ENCODE measurements at places on chromosomes 11 and 22. TPM values are rescaled to one million over a fixed set of nuclear protein-coding genes. Genes with fewer than 3 reads are reported as not detected.

DNA sequence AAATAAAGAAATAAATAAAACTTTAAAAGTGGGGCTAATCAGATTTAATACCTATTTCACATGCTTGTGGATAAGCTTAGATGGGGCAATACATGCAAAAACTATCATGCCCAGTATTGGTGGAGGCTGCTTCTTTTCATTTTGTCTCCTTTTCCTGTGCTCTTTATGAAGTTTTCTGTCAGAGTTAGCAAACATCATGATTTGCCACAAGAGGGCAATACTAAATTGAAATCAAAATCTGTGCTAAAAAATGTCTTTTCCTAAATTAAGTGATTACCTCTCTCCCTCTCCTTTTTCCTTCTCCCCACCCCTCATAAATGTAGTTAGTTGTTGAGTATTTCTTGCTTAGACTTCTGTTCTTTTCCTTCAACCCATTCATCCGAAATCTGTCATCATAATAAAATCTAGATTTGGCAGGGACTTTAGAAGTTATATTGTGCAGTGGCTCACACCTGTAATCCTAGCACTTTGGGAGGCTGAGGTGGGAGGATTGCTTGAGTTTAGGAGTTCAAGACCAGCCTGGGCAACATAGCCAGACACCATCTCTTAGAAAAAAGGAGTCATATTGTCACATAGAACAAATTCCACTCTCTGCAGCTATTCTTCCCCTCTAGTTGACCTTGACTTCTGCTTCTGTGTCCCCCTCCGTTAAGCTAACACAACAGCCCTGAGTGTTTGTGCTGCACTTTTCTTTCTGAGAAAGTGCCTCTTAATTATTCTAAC lies 4.7 kb upstream of the ARHGAP42 start:
- H3K4me1 ChIP-seq = no peaks in the 10 kb centered on the region
- no peak overlapping the region for H3K27ac ChIP-seq
- H3K36me3 ChIP-seq = no peaks in the 10 kb centered on the region
- no peak overlapping the region for H3K4me3 ChIP-seq

DNA sequence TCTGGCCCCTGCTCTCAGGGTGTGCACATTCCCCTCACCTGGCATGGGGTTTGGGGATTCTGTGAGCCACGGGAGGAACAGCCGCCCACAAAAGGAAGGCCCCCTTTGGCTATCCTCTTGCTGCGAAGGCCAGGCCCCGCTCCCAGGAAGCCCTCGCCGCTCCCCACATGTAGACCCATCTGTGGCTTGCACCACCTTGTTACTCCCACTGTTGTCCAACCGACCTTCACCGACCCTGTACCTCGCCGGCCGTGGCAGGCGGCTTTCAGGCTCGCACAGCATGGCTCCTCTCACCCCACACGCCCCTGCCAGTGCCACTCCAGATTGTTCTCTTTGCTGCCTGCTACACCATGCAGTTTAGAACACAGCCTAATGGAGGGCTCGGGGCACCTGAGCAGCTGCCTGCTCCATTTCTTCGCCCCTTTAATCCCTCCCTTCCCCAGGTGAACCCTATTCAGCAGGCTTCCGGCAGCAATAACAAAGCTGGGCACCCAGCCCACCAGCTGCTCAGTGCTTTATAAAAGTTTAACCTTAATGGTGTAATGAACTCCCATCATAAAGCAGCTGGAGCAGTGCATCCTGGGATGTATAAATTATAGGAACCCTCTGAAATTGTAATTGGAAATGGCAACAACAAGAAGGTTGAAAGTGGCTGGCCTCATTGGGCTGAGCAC lies 10.7 kb downstream of the DAGLA start:
- peaks cover 24% of the 10 kb centered on the region for H3K4me1 ChIP-seq
- no peaks in the 10 kb centered on the region for H3K27me3 ChIP-seq
- no peaks in the 10 kb centered on the region for H3K36me3 ChIP-seq

DNA sequence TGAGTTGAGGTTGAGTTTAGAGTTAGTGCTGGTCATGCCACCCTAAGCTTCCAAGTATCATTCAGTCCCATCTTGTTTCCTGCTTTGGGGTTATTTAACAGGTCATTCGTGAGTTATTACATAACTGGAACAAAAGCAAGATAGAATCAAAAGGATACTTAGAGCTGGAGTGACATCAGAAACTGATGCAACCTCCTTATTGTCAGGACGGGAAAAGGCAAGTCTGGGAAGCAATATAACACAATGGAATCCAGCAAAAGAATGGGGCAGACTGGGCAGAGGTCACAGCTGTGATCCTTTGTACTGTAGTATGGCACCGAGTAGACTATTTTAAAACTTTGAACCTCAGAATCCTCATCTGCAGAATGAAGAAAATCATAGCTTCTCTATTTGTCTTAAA lies 4.4 kb upstream of the PRSS23 start:
- H3K27ac ChIP-seq = no peak overlapping the region
- H3K27me3 ChIP-seq = no peaks in the 10 kb centered on the region
- no peaks in the 10 kb centered on the region for H3K36me3 ChIP-seq

DNA sequence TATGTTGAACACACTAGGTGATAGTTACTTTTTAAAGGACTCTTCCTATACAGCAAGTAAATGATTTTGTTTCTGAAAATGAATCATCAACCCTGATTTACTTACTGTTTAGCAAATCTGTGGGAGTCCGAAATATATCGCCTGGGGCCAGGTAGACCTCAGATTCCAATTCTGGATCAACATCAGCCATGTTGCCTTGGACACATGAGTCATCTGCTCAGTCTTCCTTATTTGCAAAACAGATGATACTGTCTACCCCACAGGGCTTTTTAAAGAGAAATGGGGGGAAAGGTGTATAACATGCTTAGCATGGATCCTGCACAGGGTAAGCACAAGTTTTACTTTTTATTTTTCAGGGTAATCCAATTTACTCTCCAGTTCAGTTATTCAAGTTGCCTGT lies 324.2 kb downstream of the TENM4 start:
- H3K27me3 ChIP-seq = no peaks in the 10 kb centered on the region
- no peak overlapping the region for H3K27ac ChIP-seq
- no peak for DNase-seq
- no peak overlapping the region for H3K4me3 ChIP-seq
- H3K4me1 ChIP-seq = peaks cover 26% of the 10 kb centered on the region
- H3K36me3 ChIP-seq = no peaks in the 10 kb centered on the region

DNA sequence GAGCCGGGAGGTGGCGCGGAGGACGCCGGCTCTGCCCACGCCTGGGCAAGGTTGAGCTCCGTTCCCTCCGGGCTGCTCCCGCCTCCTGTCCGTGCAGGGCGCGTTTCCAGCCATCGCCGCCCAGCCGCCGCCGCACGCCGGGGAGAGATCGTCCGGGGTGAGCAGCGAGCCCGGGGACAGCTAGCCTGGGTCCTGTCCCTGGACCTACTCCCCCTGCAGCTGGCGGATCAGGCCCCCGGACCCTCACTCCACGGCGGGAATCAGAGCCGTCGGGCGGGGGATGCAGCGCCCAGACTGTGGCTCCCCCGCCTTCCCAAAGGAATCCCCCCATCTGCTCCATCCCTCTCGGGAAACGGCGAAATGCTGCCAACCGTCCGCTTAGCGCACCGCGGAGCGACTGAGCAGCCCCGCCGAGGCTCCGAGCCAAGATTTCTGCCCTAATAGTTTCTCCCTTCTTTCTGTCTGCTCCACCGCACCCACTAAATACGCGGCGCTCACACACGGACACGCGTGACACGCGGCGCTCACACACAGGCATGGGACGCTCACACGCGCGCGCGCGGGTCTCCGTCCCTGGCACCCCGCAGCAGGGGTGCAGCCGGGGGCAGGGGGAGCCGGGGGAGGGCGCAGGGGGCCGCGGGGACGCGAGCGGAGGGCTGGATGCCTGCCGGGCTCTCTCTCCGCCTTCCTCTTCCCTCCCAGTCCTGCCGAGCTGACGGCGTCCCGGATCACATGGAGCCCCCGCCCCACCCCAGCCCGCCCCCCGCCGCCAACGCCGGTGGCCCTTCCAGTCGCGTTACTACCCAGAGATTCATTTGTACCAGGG lies at the start of gene KCNJ5:
Gene KCNJ5, plus strand, starts transcription at position 814 of the 826 bp plus-strand sequence. CDS start 19,918 bp downstream, outside the sequence.
- peak; percentile 72 for DNase-seq
- peaks cover 34% of the 10 kb centered on the region for H3K4me1 ChIP-seq
- H3K36me3 ChIP-seq = no peaks in the 10 kb centered on the region
- peaks cover 84% of the 10 kb centered on the region for H3K27me3 ChIP-seq
- no peak within 1 kb of the TSS for H3K27ac ChIP-seq

DNA sequence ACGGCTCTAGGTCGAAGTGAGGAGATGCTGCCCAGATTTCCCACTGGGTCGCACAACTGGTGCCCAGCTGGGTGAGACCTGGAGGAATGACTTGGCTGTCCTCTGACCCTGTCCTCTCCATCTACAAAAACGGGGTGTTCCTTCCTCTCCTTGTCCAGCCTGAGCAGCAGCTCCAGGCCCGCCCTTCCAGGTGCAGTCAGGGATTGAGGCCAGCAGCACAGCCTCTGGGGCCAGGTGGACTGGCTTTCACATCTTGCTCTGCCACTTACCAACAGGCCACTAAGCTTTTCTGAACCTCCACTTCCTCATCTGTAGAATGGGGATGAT lies 91.7 kb upstream of the LMO1 start:
- H3K36me3 ChIP-seq = no peaks in the 10 kb centered on the region
- peaks cover 44% of the 10 kb centered on the region for H3K4me1 ChIP-seq
- no peaks in the 10 kb centered on the region for H3K27me3 ChIP-seq
- no peak overlapping the region for H3K27ac ChIP-seq
- no peak overlapping the region for H3K4me3 ChIP-seq
- DNase-seq = no peak

DNA sequence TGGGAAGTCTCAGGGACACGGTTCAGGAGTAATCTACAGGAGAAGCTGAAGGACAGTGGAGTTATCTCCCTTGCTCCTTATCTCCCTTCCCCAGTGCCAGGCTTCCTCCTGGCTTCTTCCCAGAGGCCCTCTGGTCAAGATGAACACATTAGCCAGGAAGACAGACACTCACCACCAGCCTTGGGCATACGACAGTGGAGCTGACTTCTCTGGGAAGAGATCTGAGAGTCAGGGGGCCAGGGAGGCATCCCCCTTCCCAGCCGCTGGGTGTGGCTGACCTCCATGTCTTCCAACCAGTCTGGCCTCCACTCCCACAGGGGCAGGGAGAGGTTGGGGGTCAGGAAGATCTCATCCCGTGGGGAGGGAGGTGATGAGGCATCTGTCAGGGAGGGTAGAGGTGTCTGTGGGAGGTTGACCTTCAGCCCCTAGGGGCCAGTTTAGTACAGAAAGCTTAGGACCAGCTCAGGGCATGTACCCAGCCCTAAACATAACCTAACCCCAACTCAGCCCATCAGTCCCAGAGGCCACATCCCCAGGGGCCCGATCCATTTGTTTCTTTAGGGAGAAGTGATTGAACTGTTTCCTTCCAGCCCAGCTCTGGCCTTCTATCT lies 12.7 kb downstream of the ROBO4 start:
- no peaks in the 10 kb centered on the region for H3K4me1 ChIP-seq
- DNase-seq = no peak
- H3K27me3 ChIP-seq = peaks cover 19% of the 10 kb centered on the region
- H3K36me3 ChIP-seq = no peaks in the 10 kb centered on the region

DNA sequence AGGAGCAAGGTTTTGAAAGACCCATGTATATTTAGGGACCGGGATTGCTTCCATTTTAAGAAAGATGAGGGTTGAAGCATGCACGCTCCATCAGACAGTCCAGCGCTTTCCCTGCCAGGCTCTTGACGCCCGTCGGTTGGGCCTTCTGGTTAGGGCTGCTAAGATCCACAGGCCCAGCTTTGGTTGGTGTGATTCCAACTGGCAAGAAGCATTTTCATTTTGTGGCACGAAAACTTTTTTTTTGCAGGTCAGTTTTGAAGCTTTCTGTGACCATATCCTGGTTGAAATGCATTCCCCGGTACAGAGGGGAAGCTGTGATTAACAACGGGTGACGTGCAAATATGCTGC lies 34.3 kb upstream of the MPPED1 start:
- no peak overlapping the region for H3K27ac ChIP-seq
- peaks cover 5% of the 10 kb centered on the region for H3K4me1 ChIP-seq
- H3K27me3 ChIP-seq = no peaks in the 10 kb centered on the region
- no peak overlapping the region for H3K4me3 ChIP-seq

DNA sequence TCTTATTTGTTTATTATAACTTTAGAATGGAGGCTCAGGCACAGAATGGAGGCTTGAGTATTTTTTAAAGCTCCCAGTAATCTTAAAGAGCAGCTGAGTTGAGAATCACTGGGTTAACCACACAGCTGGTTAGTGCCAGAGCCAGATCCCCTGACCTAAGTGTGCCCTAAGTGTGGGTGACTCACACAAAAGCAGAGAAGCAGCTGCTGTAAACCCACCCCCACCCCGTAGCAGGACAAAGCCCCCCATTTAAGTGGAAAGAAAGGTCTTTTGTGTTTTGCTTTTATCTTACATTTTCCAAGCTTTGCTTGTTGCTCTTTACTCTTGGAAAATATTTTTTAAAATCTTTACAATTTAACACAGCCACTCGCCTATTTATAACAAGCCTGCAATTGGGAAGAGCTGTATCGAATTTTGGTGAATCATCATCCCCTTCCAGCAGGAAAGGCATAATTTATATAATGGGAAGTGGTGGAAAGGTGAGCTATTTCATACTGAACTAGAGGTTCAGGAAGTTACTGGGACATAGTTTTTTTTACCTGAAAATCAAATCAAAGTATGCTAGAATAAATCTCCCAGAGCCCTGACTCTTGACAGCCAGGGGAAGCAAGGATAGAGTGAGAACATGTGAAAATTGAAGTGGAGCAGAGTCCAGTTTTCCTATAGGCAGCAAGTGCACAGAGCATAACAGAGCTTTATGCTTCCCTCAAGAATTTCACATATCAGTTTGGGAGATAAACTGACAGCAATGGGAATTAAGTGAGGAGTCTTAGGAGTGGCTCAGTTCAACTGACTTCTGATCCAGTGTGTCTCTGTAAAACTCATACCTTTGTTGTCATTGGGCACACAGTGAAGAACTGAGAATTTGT lies 405.7 kb downstream of the AASDHPPT start:
- no peak overlapping the region for H3K27ac ChIP-seq
- peak; percentile 37 for DNase-seq
- peaks cover 26% of the 10 kb centered on the region for H3K4me1 ChIP-seq
- H3K36me3 ChIP-seq = no peaks in the 10 kb centered on the region
- no peak overlapping the region for H3K4me3 ChIP-seq
- no peaks in the 10 kb centered on the region for H3K27me3 ChIP-seq

DNA sequence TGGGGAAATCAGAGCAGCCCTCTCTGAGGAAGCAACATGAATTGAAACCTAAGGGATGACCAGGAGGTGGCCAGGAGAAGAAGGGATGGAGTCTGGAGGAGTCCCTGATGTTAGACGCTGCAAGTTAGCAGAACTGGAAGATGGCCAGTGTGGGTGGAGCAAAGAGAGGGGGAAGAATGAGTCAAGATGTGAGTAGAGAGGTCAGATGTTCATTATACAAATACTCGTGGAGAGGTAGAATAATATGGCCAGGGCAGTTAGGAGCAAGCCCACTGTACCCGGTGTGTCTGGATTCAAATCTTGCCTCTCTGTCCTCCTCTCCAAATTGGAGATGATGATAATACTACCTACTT lies 242.0 kb downstream of the TENM4 start:
- H3K27me3 ChIP-seq = no peaks in the 10 kb centered on the region
- H3K4me3 ChIP-seq = no peak overlapping the region
- DNase-seq = no peak
- no peaks in the 10 kb centered on the region for H3K36me3 ChIP-seq
- no peak overlapping the region for H3K27ac ChIP-seq
- H3K4me1 ChIP-seq = no peaks in the 10 kb centered on the region

Gene BRD1
- total RNA-seq = 46.7 TPM

Gene CD248
- total RNA-seq = 0.62 TPM

Gene RBMXL2
- not detected for total RNA-seq

Gene CSF2RB
- not detected for total RNA-seq
